ENCODE measurements at places on chromosomes 3 and 15.

- DNase-seq, result no peak
Observed at GRCh38 chr15:63041974-63042876, at the start of gene TPM1. TPM1 (plus strand) TSS chr15:63042747; CDS start chr15:63042830, 83 bp downstream.

GRCh38 chr3:143201870-143202752 lies 82.5 kb downstream of the CHST2 start:
- DNase-seq, result no peak

DNA sequence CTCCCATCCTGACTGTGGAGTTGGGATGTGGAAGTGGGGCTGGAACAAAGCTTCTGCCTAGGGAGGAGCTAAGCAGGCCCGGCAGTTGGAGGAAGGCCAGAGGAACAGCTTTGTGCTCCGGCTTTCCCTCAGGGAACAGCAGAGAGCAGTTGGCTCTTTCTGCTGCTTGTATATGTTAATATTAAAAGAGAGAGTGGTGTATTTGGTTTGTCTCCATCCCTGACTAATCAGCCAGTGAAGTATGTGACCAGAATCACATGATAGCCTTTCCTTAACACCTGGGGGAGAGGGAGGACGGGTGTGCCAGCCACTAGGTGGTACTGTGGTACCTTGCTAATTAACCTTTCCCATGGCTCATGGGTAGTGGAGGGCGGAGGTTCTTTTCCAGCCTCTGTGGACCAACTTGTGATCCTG lies 10.0 kb downstream of the EIF2B5 start:
- no peak for DNase-seq

DNA sequence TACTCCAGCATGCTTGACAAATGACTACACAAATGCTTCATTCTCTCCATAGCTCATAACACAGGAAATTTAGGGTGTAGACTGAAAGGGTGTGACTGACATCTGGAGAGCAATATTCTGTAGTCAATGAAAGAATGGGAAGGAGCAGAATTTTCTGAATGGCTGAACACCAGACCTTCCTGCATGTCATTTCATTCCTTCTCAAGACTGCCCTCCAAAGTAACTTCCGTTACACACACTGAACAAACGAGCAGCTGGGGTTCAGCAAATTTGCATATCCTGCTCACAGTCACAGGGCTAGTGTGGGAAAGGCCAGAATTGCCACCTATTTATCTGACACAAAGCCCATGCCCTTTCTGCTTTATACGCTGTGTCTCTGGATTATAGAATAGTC lies 325.0 kb upstream of the CFAP20DC start:
- no peak for DNase-seq

DNA sequence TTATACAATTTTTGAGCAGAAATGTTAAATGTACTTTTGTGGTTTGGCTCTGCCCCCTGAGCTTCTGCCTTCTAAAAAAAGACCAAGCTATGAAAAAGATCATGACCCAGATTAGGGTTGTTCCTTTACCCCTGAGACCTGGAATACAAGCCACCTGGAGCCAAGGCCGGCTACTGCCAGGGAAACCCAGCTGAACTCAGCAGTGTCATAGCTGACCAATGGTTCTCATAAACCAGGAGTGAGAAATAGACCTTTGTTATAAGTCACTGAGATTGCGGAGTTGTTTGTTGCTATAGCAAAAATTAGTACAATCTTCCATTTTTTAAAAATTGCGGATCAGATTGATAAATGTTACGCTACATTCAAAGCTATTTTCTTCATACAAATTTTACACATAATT lies 1261.7 kb downstream of the ROBO1 start:
- no peak for DNase-seq

DNA sequence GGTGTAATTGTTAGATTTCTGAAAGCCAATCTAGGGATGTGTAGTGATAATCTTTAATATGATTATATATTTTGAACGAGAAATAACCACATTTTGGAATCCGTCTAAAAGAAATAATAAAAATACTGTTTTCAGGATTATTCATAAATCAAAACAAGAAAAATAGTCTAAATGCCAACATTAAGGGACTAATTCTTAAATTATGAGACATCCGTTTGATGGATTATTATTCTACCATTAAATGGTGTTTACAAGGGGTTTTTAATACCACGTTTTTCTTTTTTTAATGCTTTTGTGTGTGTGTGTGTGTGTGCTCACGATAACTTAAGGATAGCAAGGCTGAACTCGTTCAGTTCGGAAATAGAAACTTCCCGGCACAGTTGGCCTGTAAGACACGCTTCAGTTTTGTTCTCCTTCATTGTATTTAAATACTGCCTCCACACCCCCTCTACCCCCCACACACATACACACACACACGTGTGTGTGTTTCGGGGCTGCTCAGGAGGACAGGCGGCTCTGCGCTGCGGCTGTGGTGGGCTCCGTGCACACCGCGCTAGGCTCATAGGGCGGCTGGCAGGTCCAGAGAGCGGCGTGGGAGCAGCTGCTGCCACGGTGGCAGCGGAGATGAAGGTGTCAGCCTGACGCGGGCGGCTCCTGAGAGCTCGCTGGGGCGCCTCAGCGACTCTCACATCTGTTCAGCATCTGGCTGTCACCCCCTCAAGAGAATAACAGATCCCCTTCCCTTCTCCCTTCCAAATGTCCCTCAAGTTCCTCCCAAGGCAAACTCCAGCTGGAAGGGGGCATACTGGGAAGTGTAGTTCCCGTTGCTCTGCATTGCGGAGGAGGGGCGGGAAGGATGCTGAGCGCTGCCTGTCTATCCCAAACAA lies 23.0 kb upstream of the ANP32A start:
- DNase-seq, result no peak

DNA sequence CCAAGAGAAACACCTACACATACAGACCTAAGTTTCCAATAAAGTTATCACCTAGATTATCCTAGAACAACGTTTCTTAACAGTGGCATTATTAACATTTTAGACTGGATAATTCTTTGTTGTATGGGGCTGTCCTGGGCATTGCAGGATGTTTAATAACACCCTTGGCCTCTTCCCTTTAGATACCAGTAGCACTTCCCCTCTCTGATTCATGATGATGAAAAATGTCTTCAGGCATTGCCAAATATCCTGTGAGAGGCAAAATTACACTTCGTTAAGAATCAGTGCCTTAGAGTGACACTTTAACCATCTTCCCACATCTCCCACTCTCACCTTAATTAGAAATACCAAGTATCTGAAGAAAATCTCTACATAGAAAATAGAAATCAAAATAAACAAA lies 352.6 kb downstream of the CGGBP1 start:
- no peak for DNase-seq

GRCh38 chr3:74582982-74583381 lies 31.5 kb downstream of the CNTN3 start:
- DNase-seq, result no peak

GRCh38 chr15:52255008-52255407 lies 40.6 kb downstream of the MYO5C start:
- no peak for DNase-seq

DNA sequence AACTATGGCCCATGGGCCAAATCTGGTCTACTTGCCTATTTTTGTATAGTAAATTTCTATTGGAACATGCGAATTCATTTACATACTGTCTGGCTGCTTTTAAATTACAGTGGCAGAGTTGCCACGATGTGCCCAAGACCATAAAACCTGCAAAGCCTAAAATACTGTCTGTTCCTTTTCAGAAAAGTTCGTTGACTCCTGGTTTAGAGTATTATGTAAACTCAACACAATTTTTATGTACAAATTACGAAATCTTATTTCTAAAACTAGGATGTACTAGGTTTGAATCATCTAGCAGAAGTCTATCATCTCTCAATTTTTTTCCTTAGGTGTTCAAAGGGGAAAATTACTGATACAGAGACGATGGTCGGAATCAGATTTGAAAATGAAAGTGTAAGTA lies 26.9 kb downstream of the SENP2 start:
- no peak for DNase-seq

GRCh38 chr3:141273700-141274410 lies 42.2 kb downstream of the PXYLP1 start:
- no peak for DNase-seq

- no peak for DNase-seq
Observed at GRCh38 chr3:62011666-62012065, 361.7 kb downstream of the FEZF2 start.

GRCh38 chr15:92645051-92645631 lies 10.4 kb downstream of the FAM174B start:
- no peak for DNase-seq

DNA sequence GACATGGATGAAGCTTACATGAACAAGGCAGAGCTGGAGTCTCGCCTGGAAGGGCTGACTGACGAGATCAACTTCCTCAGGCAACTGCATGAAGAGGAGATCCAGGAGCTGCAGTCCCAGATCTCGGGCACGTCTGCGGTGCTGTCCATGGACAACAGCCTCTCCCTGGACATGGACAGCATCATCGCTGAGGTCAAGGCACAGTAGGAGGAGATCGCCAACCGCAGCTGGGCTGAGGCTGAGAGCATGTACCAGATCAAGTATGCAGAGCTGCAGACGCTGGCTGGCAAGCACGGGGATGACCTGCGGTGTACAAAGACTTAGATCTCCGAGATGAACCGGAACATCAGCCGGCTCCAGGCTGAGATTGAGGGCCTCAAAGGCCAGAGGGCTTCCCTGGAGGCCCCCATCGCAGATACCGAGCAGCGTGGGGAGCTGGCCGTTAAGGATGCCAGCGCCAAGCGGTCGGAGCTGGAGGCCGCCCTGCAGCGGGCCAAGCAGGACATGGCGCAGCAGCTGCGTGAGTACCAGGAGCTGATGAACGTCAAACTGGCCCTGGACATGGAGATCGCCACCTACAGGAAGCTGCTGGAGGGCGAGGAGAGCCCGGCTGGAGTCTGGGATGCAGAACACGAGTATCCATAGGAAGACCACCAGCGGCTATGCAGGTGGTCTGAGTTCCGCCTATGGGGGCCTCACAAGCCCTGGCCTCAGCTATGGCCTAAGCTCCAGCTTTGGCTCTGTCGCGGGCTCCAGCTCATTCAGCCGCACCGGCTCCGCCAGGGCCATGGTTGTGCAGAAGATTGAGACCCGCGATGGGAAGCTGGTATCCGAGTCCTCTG lies 77.6 kb downstream of the CLDN11 start:
- no peak for DNase-seq

DNA sequence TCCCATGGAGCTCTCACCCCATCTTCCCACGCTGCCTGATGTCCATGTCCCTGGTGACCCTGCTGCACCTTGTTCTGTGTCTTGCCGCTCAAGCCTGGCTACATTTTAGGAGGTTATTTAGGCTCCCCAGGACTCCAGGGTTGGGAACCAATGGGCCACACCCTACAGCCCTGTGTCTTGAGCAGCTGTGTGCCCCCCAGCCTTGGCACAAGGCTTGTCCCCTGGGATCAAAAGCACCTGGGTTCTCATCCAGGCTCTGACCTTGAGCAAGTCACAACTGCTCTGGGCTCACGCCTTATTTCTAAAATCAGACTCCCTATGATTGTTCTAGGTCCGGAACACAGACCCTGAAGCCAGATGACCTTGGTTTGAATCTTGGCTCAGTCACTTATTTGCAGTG lies 14.1 kb downstream of the SPSB4 start:
- DNase-seq, result no peak

- DNase-seq, result no peak
Observed at GRCh38 chr3:187746442-187747281, 1.4 kb upstream of the BCL6 start.

Measured in stimulated activated CD4-positive, alpha-beta T cell treated with anti-CD3 and anti-CD28 coated beads, Interleukin-12 subunit alpha, Interleukin-12 subunit beta, amount 100 ng/mL, for 48 hours (primary cell).